ENCODE measurements at places on chromosomes 7 and 10.

- DNase-seq: no peak
These were observed 380.7 kb downstream of the REEP3 start for GRCh38 chr10:63901881-63902280.

DNA sequence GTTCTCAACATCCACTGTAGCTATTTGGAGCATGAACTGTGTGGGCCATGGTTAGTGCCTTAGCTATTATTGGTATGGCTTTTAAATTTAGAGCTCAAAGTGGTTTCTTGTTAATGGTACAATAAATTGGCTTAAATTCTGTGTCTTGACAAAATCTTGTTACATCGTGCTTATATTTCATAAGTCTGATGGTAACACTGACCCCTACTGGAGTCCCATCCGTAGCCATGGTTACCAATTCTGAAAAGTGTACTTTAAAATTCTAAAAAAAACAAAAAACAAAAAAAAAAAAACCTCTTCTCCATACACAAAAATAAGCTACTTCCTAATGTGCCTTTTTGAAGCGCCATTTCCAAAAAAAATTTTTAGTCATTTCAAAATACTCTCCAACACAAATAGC is 6.4 kb upstream of the RPP30 start:
- DNase-seq: no peak

DNA sequence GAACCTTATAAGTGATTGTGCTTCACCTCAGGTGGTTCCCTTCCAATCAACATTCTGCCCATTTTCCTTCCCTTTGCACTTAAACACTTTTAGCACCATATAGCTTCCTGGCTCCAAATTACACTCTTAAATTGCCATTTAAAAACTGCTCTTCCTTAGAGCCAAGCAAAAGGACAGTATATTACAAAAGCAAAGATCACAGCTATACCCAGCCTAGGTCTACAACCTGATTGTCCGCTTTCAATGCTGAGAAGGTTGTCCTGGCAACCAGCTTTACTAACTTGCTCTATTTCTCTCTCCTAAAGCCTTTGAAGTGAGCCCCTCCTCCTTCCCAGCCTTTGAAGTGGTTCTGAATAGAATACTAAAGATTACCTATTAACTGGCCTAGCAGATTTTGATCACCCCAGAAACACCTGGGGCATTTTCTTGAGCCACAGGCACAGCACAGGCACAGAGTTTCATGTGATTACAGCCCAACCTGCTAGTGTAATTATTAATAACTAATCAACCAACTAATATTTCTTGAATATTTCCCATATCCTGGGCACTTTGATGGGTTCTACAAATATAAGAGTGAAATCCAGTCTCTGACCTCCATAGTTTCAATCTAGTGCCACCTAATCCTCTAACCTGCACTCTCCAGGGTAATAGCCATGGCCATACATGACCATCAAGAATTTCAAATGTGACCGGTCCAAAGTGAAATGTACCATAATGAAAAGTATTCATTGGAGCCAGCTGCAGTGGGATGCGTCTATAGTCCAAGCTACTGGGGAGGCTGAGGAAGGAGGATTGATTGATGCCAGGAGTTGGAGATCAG is 63.6 kb upstream of the TRIM24 start:
- peak; percentile 45 for DNase-seq

GRCh38 chr7:66236713-66237303 is 31.7 kb downstream of the TPST1 start:
- DNase-seq: no peak

DNA sequence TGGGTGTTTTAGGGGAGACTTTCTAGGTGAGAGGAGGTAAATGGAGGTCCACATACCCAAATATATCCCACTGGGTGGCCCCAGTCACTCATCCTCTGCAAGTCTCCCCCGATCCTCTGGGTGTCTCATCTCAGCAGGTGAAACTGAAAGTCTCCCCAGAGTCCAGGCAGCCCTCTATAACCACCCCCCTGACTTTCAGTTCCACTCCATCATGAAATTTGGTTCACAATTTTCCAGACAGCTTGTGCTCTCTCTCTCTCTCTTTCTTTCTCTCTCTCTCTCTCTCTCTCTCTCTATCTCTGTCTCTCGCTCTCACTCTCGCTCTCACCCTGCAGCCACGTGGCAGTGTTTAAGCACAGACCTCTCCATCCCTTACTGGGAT is 56.7 kb upstream of the ELN start:
- no peak for DNase-seq

- DNase-seq: no peak
These were observed 36.6 kb upstream of the FMC1 start for GRCh38 chr7:139304517-139304916.

All from neuronal stem cell (in vitro differentiated cells).